ENCODE measurements at places on chromosomes 16 and 17.

GRCh38 chr16:34802396-34802795 is 1343.0 kb downstream of the TP53TG3F start:
- no peak for DNase-seq

DNA sequence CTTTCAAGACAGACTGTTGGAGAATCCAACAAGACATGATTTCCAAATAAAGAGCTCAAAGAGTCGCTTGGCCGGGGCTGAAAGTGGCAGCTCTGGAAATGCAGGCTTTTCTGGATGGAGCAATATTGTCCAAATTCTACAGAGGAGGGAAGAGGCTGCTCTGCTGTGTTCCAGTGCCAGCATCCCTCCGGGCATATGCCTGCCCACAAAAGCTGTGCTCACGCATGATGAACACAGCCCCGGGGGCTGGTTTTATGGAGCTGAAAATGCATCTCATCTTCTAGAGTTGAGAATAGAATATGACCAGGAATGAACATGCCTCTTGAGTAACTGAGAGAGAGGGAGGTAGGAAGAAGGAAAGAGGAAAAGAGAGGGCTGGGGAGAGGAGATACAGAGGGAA is 74.7 kb upstream of the TOX3 start:
- DNase-seq: no peak

DNA sequence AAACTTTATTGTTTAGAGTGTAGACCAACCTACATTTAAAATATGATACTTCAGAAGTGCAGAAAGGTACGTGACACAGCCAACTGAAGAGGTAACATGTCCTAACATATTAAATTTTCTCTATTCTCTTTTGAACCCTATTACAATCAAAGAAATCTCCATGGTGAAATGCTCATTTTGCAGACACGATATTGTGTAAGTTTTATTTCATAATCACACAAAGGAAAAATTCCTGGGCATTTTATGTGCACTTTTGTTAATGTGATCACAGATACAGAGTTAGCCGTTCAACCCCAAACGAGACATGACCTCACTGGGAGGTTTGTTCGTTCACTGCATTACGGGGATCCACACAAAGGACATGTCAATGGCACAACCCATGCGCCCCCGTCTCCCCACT is 21.8 kb downstream of the KCNJ16 start:
- no peak for DNase-seq

DNA sequence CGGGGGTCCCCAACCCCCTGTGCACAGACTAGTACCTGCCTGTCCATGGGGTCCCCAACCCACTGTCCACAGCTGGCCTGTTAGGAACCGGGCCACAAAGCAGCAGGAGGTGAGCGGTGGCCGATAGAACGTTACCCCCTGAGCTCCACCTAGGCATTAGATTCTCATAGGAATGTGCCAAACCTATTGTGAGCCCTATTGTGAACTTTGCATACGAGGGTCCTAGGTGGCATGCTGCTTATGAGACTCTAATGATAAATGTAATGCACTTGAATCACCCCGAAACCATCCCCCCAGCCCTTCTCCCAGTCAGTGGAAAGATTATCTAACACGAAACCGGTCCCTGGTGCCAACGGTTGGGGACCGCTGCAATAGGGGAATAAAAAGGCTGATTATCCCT is 1.5 kb downstream of the REXO5 start:
- DNase-seq: no peak

DNA sequence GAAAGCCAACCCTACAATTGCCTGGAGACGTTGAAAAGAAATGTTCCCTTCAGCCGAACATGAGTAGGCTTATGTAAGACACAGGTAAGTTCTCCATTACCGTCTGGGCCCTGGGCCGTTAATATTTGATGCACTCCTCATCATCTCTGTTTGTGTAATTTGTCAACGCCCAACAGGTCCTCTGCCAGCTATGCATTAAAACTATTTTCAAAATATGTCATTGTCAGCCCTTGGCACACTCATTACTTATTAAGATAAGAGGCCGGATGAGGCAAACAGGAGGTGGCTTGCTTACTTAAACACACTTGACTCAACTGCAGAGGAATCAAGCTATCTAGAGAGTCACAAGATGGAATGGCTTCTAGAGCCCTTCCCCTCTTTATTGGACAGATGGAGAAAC is 544.9 kb downstream of the TOX3 start:
- no peak for DNase-seq

DNA sequence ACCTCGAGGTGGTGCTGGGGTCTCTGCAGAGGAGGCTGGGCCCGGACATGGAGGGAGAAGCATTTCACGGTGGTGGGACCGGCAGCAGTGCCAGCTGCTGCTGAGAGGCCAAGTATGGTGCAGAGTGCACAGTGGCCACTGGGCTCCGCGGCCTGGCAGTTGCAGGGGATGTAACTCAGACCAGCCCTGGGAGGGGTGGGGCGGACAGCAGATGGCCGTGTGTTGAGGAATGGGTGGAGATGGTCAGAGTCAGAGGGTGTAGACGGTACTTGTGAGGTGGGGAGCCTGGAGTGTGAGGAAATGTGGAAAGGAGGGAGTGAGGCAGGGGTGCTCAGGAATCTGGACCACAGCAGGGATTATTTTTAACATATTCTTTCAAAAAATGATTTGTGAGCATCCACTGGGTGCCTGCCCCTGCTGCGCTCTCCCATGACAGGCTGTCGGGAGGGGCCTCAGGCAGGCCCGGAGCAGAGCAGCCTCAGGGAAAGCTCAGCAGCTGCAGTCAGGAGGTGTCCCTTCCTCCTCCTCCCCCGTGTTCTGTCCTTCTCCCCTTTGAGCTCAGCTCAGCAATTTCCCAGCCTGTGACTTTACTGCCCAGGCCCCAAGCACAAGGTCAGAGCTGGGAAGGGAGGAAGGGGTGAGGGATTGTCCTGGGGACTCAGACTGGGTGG is 113.1 kb downstream of the RAP1GAP2 start:
- DNase-seq: no peak

DNA sequence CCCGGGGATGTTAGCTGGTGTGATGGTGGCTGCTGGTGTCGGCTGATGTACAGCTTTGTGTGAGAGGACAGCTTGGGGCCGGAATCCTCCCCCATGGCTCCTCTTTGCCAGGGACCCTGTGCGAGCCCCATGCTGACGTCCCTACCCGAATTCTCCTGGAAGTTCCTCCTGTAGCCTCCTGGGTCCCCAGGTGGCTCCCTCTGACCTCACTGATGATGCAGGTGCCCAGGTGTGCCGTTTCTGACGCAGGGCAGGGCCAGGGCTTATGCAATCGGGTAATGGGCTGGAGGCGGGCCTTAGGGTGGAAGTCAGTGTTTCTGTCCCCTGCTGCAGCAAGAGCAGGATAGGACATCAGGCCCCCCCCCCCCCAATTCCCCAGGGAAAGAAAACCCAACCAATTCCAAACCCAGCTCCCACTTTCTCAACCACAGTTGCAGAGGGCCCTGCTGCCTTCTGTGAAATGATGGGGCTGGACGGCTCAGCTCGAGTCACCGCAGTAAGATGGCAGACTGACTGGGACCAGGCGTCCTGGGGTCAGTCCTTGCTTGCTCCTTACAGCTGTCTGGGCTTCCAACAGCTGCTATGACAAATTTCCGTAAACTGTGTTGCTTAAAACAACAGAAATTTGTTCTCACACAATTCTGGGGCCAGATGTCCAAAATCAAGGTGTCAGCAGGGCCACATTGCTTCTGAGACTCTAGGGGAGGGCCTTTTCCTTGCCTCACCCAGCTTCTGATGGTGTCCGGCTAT is 139.0 kb upstream of the PLCG2 start:
- no peak for DNase-seq

DNA sequence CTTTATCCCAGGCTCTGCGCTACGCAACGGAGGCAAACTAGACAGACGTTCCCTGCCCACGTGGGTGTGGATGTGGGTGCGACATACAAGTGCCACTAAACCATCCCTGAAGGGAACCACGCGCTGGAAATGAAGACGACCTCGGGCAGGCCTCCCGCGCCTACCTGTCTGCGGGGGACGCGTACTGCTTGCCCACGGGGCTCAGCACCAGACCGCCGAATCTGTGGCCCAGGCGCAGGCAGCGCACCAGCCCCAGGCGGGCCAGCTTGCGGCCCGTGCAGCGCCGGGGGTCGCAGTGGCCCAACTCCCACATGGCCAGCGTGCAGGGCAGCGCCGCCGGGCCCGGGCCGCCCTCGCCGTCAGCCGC is 480 bp downstream of the TSR3 start:
- no peak for DNase-seq

DNA sequence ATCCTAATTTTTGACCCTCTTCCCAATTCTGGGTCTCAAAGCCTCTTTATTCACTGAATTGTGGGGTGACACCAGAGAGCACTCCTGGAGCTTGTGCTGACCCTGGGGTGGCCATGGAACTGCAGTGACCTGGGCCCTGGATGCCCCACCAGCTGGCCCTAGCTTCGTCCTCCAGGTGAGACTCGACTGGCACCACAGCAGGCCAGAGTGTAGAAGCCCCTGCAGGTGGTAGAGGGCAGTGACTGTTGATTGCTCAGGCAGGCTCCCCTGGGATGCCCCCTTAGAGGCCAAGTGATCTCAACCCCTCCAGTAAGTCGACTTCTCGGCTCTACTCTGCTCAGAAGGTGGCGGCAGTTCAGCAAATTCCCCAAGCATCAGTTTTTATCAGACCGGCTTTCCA is 6.4 kb downstream of the FA2H start:
- no peak for DNase-seq
